Thyroid gland (tissue), 4 donors: ENCODE measurements at places on chromosomes 6 and 20. TPM values are rescaled to one million over a fixed set of nuclear protein-coding genes. Genes with fewer than 3 reads are reported as not detected.

DNA sequence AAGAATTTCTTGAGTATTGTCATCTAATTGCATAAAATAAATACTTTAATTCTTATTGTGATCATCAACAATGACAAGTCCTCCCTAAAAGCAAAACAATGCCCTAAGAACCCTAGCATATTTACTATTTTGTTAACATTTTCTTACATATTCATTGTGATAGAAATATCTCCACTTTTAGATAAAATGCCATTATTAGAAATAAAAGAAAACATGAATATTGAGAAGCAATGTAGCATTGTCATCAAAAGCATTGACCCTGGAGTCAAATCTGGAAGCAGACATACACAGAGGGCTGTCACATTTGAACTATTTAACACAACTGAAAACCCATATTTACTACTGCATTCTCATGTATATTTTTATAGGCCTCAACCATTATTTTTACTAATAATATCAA, 257.7 kb downstream of the SYNE1 start:
- peaks cover 4% of the 10 kb centered on the region for H3K36me3 ChIP-seq
- DNase-seq: no peak
- peak overlapping the region; percentile 96 for H3K27ac ChIP-seq
- peak overlapping the region; percentile 30 for H3K4me3 ChIP-seq

DNA sequence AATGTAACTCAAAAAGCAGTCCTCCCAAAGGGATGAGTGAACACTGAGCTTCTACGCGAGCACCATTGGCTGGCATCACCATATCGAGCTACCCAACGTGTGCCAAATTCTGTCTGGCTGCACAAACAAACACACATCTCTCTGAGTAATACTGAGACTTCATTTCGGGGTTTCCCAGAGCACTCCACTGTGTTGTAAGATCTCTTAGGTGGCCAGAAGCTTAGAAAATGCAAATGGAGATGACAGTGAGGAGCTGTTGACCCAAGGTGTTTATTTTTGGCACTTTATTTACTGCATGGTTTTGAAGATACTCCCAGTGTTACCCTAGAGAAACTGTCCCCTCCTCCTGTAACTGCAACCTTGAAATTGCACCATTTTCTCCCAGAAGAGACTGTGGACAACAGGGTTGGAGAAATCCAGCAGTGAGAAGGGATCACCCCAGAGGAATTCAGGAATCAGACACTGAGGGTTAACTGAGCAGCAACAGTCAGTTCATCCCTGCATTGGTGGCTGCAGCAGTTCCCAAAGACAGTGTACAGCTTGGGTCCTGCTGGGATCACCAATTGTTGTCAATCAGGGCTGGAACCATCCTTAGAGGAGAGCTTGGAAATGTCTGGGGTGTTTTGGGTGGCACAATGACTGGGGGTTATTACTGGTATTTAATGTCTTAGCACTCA, 1.0 kb upstream of the RIPOR2 start:
- no peaks in the 10 kb centered on the region for H3K36me3 ChIP-seq
- no peaks in the 10 kb centered on the region for H3K27me3 ChIP-seq
- H3K27ac ChIP-seq: no peak overlapping the region
- peak; percentile 51 for DNase-seq
- H3K4me3 ChIP-seq: no peak overlapping the region

DNA sequence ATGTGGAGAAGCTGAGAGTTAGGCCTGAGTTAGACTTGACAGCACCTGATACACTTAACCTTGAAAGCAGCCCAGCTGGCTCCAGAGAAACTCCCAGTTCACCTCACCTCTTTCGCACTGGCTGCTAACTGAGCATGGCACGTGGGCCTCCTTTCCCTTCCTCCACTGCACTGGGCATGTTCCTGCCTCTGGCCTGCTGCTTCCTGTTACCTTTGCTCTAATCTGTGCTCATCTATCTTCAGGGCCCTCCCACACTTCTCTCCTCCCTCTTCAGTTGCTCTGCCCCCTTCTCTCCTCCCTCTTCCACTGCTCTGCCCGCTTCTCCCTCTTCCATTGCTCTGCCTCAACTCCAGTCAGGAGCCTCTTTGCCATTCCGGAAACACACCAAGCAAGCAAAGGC, 13.7 kb upstream of the UBE2V1 start:
- no peak for DNase-seq
- peaks cover 38% of the 10 kb centered on the region for H3K36me3 ChIP-seq
- no peak overlapping the region for H3K4me3 ChIP-seq
- H3K27me3 ChIP-seq: no peaks in the 10 kb centered on the region

DNA sequence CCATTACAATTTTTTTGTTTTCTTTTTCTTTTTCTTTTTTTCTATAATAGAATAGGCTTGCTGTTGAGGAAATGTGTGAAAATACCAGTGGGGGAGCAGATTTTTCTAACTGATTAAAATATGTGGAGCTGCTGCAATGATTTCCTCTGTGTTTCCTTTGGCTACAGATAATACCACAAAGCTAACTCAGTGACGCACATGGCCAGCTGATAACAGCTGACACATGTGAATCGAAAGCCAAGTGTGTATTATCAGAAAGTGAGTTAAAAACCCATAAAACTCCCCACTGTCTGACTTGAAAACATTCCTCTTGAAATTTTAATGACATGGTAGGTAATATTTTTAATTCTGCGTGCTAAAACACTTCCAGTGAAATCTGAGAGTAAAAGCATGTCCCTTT, 70.8 kb upstream of the AHI1 start:
- no peak overlapping the region for H3K4me3 ChIP-seq
- H3K36me3 ChIP-seq: no peaks in the 10 kb centered on the region
- no peak for DNase-seq
- H3K4me1 ChIP-seq: no peaks in the 10 kb centered on the region

Gene EBF4
- total RNA-seq: 24.2 TPM

Gene THEMIS
- 1.2 TPM for total RNA-seq

Gene PTCHD4
- total RNA-seq: 4.0 TPM

GRCh38 chr6:111631018-111631417, 25.3 kb upstream of the TRAF3IP2 start:
- no peak for DNase-seq
- no peaks in the 10 kb centered on the region for H3K27me3 ChIP-seq
- no peaks in the 10 kb centered on the region for H3K36me3 ChIP-seq
- H3K4me1 ChIP-seq: no peaks in the 10 kb centered on the region

DNA sequence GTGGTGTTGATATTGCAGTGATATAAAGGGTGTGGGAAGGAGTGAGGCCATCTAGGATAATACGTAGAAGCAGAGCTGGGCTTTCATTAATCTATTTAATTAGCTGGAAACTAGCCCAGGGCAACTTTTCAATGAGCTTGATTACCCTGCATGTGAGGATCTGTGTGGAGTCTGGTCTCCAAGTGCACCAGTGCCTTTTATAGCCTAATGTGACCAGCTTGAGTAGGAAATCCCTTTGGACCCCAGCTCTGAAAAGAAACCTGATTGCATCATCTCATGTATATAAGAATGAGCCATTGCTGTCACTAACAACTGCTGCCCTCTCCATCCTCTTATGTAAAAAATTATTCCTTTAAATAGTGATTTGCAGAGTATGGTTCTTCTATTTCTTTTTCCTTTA, 72.6 kb downstream of the CD109 start:
- no peaks in the 10 kb centered on the region for H3K4me1 ChIP-seq
- DNase-seq: no peak
- H3K27ac ChIP-seq: no peak overlapping the region
- no peaks in the 10 kb centered on the region for H3K36me3 ChIP-seq

DNA sequence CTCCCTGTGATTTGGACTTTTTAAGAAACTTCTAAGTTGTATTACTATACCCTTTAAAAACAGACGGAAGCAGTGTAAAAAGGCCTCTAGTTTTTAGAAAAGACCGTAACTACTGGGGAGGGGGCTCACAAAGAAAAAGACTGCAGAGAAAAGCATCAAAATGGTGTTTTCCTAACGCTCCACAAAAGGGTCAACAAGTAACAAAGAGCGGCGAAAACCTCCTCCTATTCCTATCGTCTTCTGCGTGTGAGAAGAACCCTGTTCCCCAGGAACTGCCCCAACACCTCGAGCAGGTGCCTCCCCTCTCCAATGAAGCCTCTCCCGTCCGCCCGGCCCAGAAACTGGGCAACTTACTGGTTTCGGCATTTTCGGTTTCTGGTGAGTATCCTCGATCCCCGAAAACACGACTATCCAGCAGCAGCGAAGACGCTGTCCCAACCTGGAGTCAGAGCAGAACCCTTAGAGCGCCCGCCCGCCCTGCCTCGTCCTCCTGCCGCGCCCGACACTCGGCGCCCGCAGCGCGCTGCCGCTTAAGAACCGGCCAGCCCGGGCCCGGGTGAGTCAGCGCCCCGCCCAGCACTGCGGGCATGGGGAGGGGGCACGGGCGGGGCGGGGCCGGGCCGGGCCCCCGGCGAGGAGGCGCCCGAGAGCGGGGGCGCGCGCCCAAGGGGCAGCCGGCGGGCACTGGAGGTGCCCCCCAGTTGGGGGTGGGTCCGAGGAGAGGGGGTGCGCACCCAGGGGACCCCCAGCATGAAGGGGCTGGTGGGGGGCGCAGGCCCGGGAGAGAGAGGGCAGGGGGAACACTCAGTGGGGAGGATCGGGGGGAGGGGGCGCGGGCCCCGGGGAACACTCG, 1.2 kb downstream of the EZR start:
- H3K27me3 ChIP-seq: no peaks in the 10 kb centered on the region
- no peaks in the 10 kb centered on the region for H3K36me3 ChIP-seq
- peak overlapping the region; percentile 90 for H3K4me3 ChIP-seq
- peak; percentile 86 for DNase-seq

DNA sequence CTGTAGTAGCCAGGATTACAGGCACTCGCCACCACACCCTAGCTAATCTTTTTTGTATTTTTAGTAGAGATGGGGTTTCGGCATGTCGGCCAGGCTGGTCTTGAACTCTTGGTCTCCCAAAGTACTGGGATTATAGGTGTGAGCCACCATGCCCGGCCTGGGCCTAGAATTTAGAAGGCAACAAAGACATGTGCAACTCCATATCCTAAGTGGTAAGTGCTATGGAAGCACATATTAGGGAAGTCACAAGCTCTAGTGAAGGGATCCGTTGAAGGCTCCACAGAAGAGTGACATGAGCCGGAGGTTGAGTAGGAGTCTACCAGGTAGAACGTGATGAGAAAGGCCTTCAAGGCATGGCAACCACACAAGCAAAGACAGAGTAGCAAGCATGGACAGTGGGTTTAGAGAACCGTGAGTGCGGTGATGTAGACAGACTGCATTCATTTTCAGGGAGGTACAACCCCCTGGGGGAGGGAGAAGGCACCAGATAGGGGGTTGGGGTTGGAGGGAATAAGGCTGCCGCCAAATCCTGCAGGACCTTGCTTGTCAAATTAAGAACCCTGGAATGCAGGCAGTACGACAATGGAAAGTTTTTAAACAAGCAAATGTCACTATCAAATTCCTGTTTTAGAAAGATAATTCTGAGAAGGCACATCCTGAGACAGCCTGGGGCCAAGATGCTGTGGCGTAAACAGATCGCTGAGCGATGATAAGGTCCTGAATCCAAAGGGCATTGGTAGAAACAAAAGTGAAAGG, 50.2 kb downstream of the ARHGAP18 start:
- DNase-seq: no peak
- no peak overlapping the region for H3K27ac ChIP-seq
- no peak overlapping the region for H3K4me3 ChIP-seq
- no peaks in the 10 kb centered on the region for H3K27me3 ChIP-seq
- no peaks in the 10 kb centered on the region for H3K36me3 ChIP-seq

Gene PSORS1C2
- total RNA-seq: not detected

- no peaks in the 10 kb centered on the region for H3K27me3 ChIP-seq
- no peaks in the 10 kb centered on the region for H3K36me3 ChIP-seq
- no peaks in the 10 kb centered on the region for H3K4me1 ChIP-seq
- no peak overlapping the region for H3K4me3 ChIP-seq
- H3K27ac ChIP-seq: no peak overlapping the region
- no peak for DNase-seq
These were observed 61.1 kb upstream of the TGM3 start for GRCh38 chr20:2234598-2235191.

- H3K36me3 ChIP-seq: no peaks in the 10 kb centered on the region
- no peak overlapping the region for H3K27ac ChIP-seq
- no peaks in the 10 kb centered on the region for H3K27me3 ChIP-seq
- no peak overlapping the region for H3K4me3 ChIP-seq
- no peaks in the 10 kb centered on the region for H3K4me1 ChIP-seq
- peak; percentile 19 for DNase-seq
These were observed 36.5 kb downstream of the CDH26 start for GRCh38 chr20:59994697-59995122.

DNA sequence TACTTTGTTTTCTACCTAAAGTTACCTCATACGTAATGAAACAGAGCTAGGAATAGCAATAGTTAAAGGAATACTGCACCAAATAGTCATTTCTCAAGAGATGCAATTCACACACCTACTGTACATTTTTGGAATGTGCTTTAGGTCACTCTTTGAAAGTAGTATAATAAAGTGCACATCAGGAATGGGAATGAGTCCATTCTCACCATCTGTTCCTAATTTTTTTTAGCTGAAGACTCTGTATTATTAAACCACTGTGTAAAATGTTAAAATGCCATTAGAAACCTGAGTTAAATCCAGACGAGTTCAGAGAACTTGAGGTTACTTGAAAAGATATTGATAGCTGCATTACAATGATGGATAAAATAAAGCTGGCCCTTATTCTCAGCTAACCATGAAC, 51.9 kb upstream of the EPHA7 start:
- H3K27ac ChIP-seq: no peak overlapping the region
- H3K27me3 ChIP-seq: no peaks in the 10 kb centered on the region
- no peak for DNase-seq
- H3K4me3 ChIP-seq: no peak overlapping the region

DNA sequence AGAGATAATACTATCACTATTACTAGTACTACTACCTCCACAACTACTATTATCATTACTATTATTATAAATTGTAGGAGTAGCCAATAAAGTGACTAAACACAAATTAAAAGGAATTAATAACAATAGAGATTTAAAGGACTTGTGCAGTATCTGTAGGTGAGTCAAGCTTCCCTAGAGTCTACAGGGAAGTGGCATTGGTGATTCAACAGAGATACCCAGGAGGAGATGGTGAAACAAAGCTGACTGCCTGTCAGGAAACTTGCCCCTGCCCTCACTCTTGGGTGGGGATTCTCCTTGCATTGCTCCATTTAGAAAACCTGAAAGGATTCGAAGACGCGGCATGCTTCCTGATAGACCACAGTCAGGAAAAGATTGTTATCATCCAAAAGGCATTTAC, 23.3 kb upstream of the BCLAF1 start:
- H3K4me3 ChIP-seq: no peak overlapping the region
- no peaks in the 10 kb centered on the region for H3K27me3 ChIP-seq
- no peak overlapping the region for H3K27ac ChIP-seq
- H3K4me1 ChIP-seq: no peaks in the 10 kb centered on the region

- H3K27me3 ChIP-seq: no peaks in the 10 kb centered on the region
- no peak overlapping the region for H3K4me3 ChIP-seq
- H3K36me3 ChIP-seq: no peaks in the 10 kb centered on the region
- H3K27ac ChIP-seq: no peak overlapping the region
These were observed 34.7 kb upstream of the TBXT start for GRCh38 chr6:166202321-166202733.

Gene PCIF1
- 49.5 TPM for total RNA-seq

- no peak overlapping the region for H3K27ac ChIP-seq
- no peaks in the 10 kb centered on the region for H3K27me3 ChIP-seq
- no peak for DNase-seq
- no peaks in the 10 kb centered on the region for H3K36me3 ChIP-seq
- H3K4me3 ChIP-seq: no peak overlapping the region
These were observed 78.8 kb upstream of the HMGN3 start for GRCh38 chr6:79313254-79313653.

Gene SH3BGRL2
- total RNA-seq: 172 TPM
